Kidney tubule cell (primary cell): ENCODE measurements at places on chromosomes 11 and 22.

GRCh38 chr11:43282607-43283440 lies 29.0 kb upstream of the API5 start:
- DNase-seq: peak; percentile 48

- peak; percentile 6 for DNase-seq
Measured at GRCh38 chr11:2673871-2674471, 25.8 kb downstream of the KCNQ1OT1 start.

GRCh38 chr11:111913031-111913861 lies 712 bp downstream of the HSPB2 start:
- peak; percentile 42 for DNase-seq

DNA sequence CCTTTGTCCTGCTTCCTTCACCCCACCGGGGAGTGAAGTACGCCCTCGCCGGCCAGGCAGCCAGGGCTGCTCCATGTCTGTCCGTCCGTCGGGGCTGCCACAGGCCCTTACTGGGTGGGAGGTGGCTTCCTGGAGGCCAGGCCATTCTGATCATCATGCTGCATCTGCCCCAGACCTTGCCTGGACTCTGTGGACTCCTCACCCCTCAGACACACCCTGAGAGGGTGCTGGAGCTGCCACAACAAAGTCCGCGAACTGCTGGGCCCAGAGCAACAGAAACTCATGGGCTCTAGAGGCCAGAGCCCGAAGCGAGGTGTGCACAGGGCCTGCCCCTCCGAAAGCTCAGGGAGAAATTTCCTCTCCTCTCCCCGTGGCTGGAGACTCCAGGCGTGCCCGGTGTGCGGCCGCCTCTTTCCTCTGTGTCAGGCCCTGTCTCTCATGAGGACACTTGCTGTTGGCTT lies 124.2 kb downstream of the KCNQ1OT1 start:
- DNase-seq: no peak

DNA sequence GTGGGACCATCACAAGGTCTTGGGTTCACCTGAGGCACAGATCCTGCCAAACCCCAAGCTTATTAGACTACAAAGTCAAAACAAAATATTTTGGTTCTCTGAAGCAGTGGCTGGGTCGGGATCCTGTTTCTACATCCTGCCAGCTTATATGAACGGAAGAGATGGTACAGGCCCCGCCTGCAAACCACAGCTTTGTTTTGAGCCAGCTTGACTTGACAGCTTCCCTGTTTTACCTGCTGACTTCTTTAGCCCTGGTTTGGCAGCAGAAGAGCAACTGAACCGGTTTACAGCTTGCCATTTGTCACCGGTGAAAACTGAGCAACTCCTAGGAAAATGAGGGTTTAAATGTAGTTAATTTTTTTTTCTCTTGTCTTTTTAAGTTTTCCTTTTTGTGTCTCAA lies 11.4 kb downstream of the PACS1 start:
- peak; percentile 42 for DNase-seq

GRCh38 chr11:15660496-15660895 lies 545.8 kb downstream of the INSC start:
- no peak for DNase-seq

DNA sequence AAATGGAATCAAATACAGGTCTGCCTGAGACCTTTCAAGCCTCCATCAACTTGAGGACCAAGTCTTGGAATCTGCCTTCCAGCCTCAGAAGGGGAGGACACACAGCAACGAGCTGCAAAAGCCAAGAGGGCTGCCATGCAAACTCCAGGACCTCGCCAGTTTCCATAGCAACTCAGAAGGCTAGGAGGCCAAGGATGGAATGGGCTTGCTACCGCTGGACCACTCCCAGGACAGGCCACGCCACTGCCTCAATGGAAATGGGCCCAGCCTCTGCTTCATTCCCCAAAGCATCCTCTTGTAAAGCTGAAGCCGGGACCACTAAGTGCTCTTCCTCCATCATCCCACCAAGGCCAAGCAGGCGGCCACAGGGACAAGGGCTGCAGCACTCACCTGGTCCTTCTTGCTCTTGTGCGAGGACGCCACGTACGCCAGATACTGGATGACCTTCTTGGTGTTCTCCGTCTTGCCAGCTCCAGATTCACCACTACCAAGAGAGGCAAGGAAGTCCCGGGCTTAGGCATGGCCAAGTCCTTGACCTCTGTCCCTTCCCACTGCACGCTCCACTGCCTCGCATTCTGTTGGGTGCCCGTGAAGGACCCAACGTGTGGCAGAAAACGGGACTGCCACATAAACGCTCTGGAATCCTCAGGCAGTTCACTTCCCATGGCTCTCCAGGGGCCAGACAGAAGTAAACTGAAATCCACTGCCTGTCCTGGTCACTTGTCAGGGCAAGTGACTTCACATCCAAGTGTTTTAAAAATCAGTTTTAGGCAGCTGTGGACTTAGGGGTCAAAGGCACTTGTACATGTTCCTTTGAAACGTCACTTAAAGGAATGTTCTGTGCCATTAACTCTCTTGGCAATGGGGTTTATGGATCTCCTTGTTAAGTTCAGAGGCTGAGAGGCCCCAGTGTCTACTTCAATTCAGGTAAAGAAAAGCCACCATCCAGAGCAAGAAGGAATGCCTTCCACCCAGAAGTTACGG lies 61.3 kb downstream of the MYH9 start:
- DNase-seq: peak; percentile 70

DNA sequence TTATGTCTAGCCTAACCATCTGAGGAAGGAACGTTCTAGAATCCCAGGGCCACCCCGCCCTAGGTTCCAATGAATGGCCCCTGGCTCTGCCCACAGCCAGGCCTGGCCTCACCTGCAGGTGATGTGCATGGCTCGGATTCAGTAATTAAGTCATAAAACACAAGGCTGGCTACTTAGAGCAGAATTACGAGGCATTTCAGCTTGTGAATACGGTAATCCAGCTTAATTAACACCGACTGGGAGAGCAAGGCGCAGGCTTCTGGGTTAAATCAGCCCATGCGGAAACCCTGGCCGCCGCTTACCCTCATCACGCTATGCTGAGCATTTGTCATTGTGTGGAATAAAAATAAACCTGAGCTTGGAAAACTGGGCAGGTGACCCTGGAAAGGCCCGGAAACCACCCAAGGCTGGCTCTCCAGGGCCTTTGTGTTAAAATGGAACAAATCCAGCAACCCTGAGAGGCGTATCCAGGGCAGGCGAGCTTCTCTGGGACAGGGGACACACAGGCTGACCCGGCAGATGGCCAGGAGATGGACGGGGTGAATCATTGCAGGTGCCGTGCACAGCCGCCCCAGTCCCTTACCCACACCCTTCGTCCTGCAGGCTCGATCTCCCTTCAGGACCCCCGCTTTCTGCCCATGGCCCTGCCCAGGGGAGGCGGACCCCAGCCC lies 220.2 kb downstream of the CTTN start:
- DNase-seq: peak; percentile 32
